ENCODE measurements at places on chromosomes 6 and 20. TPM values are rescaled to one million over a fixed set of nuclear protein-coding genes. Genes with fewer than 3 reads are reported as not detected.

GRCh38 chr6:34358389-34358905 is 34.0 kb downstream of the NUDT3 start:
- H3K4me1 ChIP-seq: peaks cover 7% of the 10 kb centered on the region
- H3K27me3 ChIP-seq: no peaks in the 10 kb centered on the region
- H3K4me3 ChIP-seq: no peak overlapping the region

- peak overlapping the region; percentile 21 for H3K27ac ChIP-seq
- H3K27me3 ChIP-seq: no peaks in the 10 kb centered on the region
- no peak overlapping the region for H3K4me3 ChIP-seq
- peak; percentile 56 for DNase-seq
- peaks cover 32% of the 10 kb centered on the region for H3K36me3 ChIP-seq
Observed at GRCh38 chr6:75109765-75110164, 96.1 kb downstream of the COL12A1 start.

DNA sequence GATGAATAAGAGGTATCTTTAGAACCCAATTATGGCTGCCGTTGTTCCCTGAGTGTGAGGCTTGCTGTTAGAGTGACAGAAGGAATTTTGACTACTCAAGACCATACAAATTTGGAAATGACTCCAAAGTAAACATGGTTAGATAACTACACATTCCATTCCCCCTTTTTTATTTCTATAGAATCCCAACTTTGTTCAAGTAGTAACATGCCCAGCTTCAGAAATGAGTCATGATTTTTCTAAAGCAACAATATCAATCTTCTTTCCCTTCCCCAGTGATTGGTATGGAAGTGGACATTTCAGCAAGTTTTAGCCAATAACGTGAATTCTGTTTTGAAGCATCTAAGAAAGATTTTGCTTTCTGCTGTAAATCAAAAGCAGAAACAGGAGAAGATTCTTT is 37.8 kb downstream of the HCRTR2 start:
- H3K27me3 ChIP-seq: no peaks in the 10 kb centered on the region
- H3K4me3 ChIP-seq: no peak overlapping the region
- no peak overlapping the region for H3K27ac ChIP-seq

- no peaks in the 10 kb centered on the region for H3K27me3 ChIP-seq
- H3K36me3 ChIP-seq: no peaks in the 10 kb centered on the region
- no peak overlapping the region for H3K27ac ChIP-seq
- H3K4me1 ChIP-seq: no peaks in the 10 kb centered on the region
- DNase-seq: peak; percentile 3
- no peak overlapping the region for H3K4me3 ChIP-seq
Observed at GRCh38 chr6:39452306-39453145, 130.0 kb upstream of the KCNK16 start.

GRCh38 chr6:14035071-14035847 is 82.3 kb upstream of the CD83 start:
- DNase-seq: peak; percentile 96
- H3K4me3 ChIP-seq: no peak overlapping the region
- peak overlapping the region; percentile 91 for H3K27ac ChIP-seq
- peaks cover 18% of the 10 kb centered on the region for H3K4me1 ChIP-seq
- H3K36me3 ChIP-seq: no peaks in the 10 kb centered on the region

DNA sequence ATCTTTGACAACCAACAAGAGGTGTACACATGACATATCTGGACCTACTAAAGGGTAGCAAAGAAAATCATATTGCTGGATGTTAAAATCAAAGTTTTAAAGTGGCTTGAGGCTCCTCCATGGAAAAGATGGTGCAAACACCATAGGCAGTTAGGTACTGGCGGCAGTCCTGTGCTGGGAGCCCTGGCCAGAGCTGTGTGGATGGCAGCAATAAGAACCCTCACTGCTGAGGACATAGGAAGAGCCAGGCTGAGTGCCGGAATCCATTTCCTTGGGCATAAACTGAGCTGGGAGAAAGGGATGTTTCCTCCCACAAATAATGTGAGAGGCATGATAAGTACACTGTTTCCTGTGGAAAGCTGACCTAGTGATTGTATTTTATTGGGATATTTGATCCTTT is 89.9 kb downstream of the ARID1B start:
- H3K4me1 ChIP-seq: peaks cover 14% of the 10 kb centered on the region
- no peaks in the 10 kb centered on the region for H3K27me3 ChIP-seq
- H3K27ac ChIP-seq: peak overlapping the region; percentile 20
- no peak for DNase-seq
- no peak overlapping the region for H3K4me3 ChIP-seq

DNA sequence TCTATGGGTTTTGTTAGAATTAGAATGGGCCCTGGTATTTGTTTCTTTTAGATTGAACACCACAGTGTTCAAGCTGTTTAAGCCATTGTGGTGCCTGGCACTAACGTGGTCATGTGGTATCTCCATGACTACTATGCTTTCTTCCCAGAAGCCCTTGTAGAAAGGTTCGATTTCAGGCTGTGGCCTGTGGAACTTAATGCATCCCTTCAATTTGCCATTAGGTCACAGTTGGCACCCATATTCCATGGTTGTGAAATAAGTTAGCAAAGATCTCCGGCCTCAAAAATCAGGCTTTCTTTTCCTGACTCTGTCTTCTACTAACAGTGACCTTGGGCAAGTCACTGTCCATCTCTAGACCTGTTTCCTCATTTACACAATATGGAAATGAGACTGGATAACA is 31.3 kb upstream of the AAR2 start:
- H3K27me3 ChIP-seq: no peaks in the 10 kb centered on the region
- no peak overlapping the region for H3K4me3 ChIP-seq
- H3K4me1 ChIP-seq: no peaks in the 10 kb centered on the region
- no peak overlapping the region for H3K27ac ChIP-seq
- DNase-seq: no peak
- peaks cover 9% of the 10 kb centered on the region for H3K36me3 ChIP-seq

- H3K27me3 ChIP-seq: no peaks in the 10 kb centered on the region
- no peak for DNase-seq
- H3K4me1 ChIP-seq: peaks cover 5% of the 10 kb centered on the region
- no peak within 1 kb of the TSS for H3K27ac ChIP-seq
Observed at GRCh38 chr6:154356690-154357089, at the start of gene IPCEF1. Gene IPCEF1, minus strand, starts transcription at chr6:154356803. Its CDS starts 90,856 bp downstream, at chr6:154265947.

GRCh38 chr6:169543704-169544103 is 158.1 kb downstream of the WDR27 start:
- H3K27me3 ChIP-seq: no peaks in the 10 kb centered on the region
- H3K4me3 ChIP-seq: no peak overlapping the region
- H3K4me1 ChIP-seq: peaks cover 7% of the 10 kb centered on the region
- no peak for DNase-seq

DNA sequence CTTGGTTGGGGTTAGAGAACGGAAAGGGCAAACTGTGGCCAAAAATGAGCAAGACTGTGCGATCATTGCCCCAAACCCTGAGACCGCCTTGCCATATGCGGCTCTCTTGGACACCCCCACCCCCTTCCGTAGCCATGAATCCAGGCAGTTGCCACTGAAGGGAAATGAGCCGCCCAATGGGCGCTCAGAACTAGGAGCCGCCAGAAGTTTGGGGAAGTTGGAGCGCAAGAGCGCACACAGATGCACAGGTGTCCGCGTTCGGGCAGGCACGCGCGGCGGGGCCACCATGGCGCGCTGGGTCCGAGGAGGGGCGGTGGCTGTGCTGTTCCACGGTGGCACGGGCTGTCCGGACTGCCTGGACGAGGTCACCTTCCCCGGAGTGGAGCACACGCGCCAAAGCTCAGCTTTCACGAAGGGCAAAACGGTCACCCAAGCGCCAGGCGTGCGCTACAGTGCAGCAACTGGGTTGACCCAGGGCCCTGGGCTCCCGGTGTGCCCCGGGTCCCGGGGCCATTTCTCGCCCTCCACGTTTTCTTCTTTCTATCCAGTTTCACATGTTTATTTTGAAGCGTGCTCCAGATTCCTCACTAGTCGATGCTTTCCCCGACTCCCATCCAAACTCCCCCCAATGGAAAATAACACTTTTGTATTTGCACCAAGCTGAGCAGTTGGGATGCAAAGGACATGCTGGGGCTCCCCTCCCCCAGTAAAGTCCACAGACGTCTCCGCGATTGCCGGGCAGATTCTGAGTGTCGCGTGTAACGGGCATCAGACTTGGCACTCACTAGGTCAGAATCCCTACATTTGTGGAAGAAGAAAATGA is 906 bp upstream of the PDE10A start:
- peaks cover 11% of the 10 kb centered on the region for H3K4me1 ChIP-seq
- DNase-seq: no peak
- peaks cover 3% of the 10 kb centered on the region for H3K27me3 ChIP-seq
- H3K36me3 ChIP-seq: no peaks in the 10 kb centered on the region
- peak overlapping the region; percentile 75 for H3K4me3 ChIP-seq
- H3K27ac ChIP-seq: peak overlapping the region; percentile 4

- no peaks in the 10 kb centered on the region for H3K36me3 ChIP-seq
- H3K4me1 ChIP-seq: no peaks in the 10 kb centered on the region
- no peak overlapping the region for H3K27ac ChIP-seq
- no peaks in the 10 kb centered on the region for H3K27me3 ChIP-seq
Observed at GRCh38 chr20:47799116-47799715, 13.9 kb upstream of the SULF2 start.

DNA sequence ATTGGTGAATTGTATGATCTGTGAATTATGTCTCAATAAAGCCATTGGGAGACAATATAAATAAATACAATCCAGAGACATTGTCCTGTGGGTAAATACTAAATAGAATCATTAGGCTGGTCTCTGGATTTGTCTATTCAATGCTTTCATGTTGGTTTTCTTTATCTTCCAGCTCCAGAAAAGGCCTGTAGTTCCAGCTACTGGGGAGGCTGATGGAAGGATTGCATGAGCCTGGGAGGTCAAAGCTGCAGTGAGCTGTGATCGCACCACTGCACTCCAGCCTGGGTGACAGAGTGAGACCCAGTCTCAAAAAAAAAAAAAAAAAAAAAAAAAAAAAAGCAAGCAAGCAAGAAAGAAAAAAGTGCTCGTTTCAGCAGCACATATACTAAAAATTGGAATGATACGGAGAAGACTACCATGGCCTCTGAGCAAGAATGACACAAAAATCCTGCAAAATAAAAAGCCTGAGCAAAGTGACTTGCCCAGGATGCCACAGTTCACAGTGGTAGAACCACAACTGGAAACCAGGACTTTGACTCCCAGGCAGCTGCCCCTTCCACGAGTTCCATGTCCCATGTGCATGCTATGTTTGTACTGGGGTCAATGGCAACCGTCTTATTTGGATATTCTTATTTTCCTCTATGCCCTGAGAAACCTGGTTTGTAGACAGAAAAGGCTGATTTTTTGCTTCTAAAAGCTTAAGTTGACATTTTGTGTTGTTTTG is 33.6 kb upstream of the GMPR start:
- H3K27ac ChIP-seq: no peak overlapping the region
- no peak for DNase-seq
- H3K36me3 ChIP-seq: no peaks in the 10 kb centered on the region
- peaks cover 15% of the 10 kb centered on the region for H3K27me3 ChIP-seq

GRCh38 chr6:22102671-22103070 is 194.2 kb downstream of the PRL start:
- H3K4me3 ChIP-seq: no peak overlapping the region
- H3K36me3 ChIP-seq: no peaks in the 10 kb centered on the region
- peak; percentile 27 for DNase-seq
- H3K27ac ChIP-seq: no peak overlapping the region

The NFS1 gene
- 16.5 TPM for total RNA-seq

The KLC4 gene
- total RNA-seq: 10.9 TPM

The RRAGD gene
- total RNA-seq: not detected

The WFDC5 gene
- not detected for total RNA-seq

The CDSN gene
- not detected for total RNA-seq

The UNC5CL gene
- not detected for total RNA-seq

The OPRL1 gene
- total RNA-seq: 0.36 TPM

The RAET1L gene
- total RNA-seq: not detected
